CD4-positive, alpha-beta T cell (primary cell): ENCODE measurements at places on chromosomes 11 and 22.

GRCh38 chr11:12902791-12903486 lies 106.2 kb upstream of the RASSF10 start:
- no peak for DNase-seq

DNA sequence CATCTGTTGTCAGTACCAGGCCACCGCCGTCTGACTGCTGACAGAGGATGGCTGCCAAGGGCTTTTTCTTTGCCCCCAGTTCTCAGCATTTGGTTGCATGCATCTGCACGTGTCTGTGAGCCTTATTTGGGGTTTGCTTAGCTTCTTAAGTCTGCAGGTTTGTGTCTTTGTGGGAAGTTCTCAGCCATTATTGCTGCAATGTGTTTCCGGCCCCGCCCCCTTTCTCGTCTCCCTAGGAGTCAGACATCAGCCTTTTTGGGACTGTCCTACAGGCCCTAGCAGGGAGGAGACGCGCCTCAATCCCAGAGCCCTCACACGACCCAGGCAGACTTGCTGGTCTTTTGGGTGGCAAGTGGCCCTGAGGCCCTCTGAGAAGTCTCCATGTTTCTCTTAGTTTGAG lies 8.0 kb downstream of the MOB2 start:
- no peak for DNase-seq

- DNase-seq = no peak
Observed at GRCh38 chr11:109707411-109707810, 285.4 kb downstream of the C11orf87 start.

DNA sequence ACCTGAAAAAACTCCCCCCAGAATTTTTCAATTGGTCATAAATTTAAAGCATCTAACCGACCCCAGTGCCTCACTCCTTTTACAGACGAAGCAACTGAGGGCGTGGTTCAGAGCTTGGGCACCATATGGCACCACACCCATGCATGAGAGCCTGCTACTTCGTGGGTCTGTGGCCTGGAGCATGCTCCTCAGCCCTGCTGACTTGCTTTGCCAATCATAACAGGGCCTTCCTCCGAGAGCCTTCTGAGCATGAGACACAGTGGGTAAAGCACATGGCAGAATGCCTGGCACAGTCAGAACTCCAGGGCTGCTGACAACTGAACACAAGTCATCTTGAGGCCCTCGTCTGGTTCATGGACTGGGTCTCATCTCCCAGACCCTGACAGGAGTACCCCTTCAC lies 33.3 kb downstream of the HIRA start:
- DNase-seq = no peak

- no peak for DNase-seq
Observed at GRCh38 chr11:133360860-133361688, 171.2 kb downstream of the OPCML start.

GRCh38 chr22:23632178-23632577 lies at the start of gene DRICH1:
DRICH1 (minus strand) TSS chr22:23632321; CDS start chr22:23632023, 298 bp downstream.
- DNase-seq = no peak

- DNase-seq = no peak
Observed at GRCh38 chr11:17161515-17161914, 46.3 kb downstream of the PIK3C2A start.

GRCh38 chr11:132100583-132100982 lies 730.2 kb downstream of the NTM start:
- DNase-seq = no peak
